AG04450 (cell line): ENCODE measurements at places on chromosomes 3 and 15.

- no peak for DNase-seq
Measured at GRCh38 chr15:101113114-101114005, 138.5 kb downstream of the CHSY1 start.

DNA sequence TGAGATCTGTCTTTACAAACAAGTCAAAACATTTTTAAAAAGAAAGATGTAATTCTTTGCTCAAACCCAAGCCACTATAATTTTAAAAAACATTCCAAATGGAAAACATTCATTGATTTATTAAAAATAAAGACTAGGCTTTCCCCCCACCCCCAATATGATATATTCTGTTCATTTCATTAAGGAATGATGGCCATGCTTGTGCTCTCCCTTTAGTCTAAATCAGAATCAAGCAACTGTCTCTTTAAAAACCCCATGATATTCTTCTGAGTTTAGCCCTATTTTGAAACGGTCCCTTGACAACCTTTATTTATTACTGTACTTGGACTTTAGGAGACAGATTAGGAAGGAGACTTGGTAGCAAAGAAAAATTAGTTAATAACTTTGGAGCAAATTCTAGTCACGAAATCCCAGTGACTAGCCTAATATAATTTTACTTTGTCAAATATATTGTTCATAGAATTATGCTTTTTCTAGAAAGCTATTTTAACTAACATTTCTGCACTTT, 38.4 kb downstream of the TSC22D2 start:
- no peak for DNase-seq

GRCh38 chr15:100159436-100159835, 182.3 kb downstream of the ADAMTS17 start:
- no peak for DNase-seq

- DNase-seq, result no peak
Measured at GRCh38 chr15:48748535-48748934, 62.3 kb downstream of the CEP152 start.

- no peak for DNase-seq
Measured at GRCh38 chr3:133054586-133054985, 16.4 kb downstream of the TMEM108 start.

DNA sequence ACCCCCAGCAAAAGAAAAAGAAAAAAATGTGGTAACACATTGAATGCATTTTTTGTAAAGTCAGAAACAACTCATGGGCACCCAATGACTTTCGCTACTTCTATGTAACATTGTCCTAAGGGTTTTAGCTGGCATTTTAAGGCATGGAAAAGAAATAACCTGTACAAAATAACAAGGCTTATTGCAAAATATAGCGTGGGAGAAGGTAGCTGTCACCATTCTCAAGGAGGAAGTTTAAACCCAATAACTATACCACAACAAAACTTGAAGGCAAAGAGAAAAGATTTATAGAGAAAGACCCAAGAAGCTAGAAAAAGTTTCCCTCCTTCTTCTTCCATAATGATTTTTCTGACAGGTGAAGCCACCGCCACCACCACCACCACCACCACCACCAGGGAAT, 55.7 kb upstream of the ACP3 start:
- DNase-seq, result no peak

DNA sequence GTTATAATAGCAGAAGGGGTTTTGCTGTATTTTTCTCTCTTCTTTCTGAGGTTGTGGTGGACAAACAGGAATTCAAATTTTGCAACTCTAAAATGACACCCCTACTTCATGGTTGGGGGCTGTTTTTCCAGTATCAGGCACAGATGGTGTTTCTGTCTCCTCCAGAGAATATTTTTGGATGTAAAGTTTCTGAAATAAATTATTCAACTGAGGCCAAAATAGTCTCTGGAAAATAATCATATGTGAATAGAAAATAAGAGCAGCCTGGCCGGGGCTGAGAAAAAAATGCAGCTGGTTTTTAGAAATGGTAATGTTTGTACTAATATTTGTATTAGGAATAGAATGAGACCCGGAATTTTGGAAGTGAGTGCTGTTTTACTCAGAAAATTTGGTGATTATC, 121.3 kb upstream of the ADAMTS9 start:
- no peak for DNase-seq

- DNase-seq, result peak; percentile 61
Measured at GRCh38 chr3:30538791-30539190, 67.6 kb upstream of the TGFBR2 start.

GRCh38 chr3:181210275-181210674, 220.7 kb upstream of the DNAJC19 start:
- DNase-seq, result no peak
